Activated T-cell treated with anti-CD3 and anti-CD28 coated beads for 4 hours (primary cell): ENCODE measurements at places on chromosomes 3 and 15.

DNA sequence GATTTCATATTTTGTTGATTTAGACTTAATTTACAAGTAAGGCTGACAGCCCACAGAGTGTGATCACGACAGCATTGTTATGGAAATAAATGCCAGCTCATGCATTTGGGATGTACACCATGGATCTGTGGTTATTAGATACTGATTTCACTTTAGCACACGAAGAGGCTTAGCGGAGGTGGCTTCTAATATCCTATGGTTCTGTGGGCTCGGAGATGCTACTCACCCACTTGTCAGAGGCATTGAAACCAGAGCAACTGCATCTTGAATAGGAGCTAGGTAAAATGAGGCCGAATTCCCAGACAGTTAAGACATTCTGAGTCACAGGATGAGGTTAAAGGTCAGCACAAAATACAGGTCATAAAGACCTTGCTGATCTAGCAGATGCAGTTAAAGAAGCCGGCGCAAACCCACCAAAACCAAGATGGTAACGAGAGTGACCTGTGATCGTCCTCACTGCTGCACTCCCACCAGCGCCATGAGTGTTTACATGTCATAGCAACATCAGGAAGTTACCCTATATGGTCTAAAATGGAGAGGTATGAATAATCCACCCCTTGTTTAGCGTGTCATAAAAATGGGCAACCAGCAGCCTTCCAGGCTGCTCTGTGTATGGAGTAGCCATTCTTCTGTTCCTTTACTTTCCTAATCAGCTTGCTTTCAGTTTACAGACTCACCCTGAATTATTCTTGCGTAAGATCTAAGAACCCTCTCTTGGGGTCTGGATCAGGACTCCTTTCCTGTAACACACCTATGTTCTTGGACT lies 117.5 kb downstream of the PGPEP1L start:
- no peak for DNase-seq

GRCh38 chr3:62892045-62892444 lies 16.8 kb upstream of the CADPS start:
- no peak for DNase-seq

- no peak for DNase-seq
Measured at GRCh38 chr3:71628522-71628921, 45.0 kb upstream of the FOXP1 start.

DNA sequence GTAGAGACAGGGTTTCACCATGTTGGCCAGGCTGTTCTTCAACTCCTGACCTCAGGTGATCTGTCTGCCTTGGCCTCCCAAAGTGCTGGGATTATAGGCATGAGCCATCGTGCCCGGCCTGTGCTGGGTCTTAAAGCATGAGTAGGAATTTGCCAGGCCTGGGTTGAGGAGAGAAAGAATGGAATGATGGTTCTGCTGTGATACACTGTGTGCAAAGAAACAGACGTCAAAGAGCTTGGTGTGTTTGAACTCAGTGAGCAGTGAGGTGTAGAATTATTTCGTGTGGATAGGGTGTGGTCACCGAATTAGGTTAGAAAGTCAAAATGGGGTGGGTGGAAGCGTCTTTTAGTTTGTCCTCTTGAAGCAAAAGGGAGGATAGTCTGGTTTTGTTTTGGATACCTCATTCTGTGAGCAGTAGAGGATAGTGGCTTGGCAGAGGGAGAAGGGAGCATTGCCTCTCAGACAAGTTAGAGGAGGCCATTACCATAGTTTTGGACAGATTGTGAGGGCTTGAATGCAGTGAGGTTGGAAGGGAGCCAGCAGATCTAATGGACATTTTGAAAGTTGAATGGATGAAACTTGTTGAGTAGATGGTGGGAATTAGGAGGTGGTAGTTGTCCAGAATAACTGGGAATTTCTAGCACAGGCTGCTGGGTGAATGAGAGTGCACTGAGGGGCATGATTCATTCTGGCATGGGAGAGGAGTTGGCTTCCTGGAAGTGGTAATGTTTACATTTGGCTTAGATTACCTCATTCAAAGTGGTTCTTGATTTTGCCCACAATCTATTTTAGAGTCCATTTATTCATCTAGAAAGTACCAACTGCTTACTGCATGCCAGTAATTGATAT lies 27.2 kb downstream of the AKAP13 start:
- DNase-seq, result peak; percentile 11

DNA sequence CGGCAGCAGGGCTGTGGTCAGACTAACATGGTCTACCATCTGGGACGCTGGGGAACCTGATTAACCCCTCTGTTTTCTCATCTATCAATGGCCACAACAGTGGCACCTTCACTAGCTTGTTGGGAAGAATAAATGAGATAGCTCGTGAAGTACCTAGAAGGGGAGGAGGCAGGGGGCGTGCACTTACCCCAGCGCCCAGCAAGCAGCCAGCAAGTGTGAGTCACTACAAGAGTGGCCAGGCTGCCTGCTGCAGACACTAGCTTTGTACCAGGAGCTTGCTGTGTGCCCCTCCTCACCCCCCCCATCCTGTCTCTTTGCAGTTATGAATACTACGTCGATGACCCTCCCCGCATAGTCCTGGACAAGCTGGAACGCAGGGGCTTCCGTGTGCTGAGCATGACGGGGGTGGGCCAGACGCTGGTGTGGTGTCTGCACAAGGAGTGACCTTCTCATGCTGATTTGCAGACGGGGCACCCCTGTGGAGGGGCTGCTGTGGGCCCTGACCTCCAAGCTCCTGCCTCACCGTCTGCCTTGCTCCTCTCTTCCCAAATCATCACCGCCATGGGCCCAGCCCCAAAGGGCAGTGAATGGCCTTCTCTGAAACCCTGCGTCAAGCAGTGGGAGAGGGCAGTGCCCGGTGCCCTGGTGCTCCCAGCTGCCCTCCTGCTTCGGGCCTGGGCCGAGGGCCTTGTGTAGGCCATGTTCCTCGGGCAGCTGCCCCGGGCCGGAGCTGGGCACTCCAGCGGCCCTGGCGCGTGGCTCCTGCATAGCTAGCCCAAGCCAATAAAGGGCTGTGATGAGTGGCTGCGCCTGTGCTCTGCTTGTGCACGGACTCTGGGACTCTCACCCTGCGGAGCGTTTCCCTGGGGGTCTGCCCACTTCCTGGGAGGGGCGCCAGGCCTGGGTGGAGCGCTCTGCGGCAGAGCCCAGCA lies 2.6 kb upstream of the C15orf62 start:
- no peak for DNase-seq

- no peak for DNase-seq
Measured at GRCh38 chr3:50138266-50139200, 16.6 kb upstream of the SEMA3F start.

DNA sequence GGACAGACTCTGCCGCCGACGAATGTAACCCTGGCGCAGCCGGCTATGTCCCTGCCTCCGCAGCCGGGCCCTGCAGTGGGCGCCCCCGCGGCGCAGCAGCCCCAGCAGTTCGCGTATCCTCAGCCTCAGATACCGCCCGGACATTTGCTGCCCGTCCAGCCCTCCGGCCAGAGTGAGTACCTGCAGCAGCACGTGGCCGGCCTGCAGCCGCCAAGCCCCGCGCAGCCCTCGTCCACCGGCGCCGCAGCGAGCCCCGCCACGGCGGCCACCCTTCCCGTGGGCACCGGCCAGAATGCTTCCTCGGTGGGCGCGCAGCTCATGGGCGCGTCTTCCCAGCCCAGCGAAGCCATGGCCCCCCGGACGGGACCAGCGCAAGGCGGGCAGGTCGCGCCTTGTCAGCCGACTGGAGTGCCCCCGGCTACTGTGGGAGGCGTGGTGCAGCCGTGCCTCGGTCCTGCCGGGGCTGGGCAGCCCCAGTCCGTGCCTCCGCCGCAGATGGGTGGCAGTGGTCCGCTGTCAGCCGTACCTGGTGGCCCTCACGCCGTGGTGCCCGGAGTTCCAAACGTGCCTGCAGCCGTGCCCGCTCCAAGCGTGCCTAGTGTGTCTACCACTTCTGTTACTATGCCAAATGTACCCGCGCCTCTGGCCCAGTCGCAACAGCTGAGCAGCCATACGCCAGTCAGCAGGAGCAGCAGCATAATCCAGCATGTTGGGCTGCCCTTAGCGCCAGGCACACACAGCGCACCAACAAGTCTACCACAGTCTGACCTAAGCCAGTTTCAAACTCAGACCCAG lies 2.4 kb downstream of the TSC22D2 start:
- DNase-seq, result no peak

- no peak for DNase-seq
Measured at GRCh38 chr3:157390713-157391515, 45.7 kb upstream of the PTX3 start.

GRCh38 chr3:143479727-143480126 lies 360.2 kb downstream of the CHST2 start:
- no peak for DNase-seq

- DNase-seq, result no peak
Measured at GRCh38 chr15:70777170-70777926, 14.0 kb upstream of the UACA start.

DNA sequence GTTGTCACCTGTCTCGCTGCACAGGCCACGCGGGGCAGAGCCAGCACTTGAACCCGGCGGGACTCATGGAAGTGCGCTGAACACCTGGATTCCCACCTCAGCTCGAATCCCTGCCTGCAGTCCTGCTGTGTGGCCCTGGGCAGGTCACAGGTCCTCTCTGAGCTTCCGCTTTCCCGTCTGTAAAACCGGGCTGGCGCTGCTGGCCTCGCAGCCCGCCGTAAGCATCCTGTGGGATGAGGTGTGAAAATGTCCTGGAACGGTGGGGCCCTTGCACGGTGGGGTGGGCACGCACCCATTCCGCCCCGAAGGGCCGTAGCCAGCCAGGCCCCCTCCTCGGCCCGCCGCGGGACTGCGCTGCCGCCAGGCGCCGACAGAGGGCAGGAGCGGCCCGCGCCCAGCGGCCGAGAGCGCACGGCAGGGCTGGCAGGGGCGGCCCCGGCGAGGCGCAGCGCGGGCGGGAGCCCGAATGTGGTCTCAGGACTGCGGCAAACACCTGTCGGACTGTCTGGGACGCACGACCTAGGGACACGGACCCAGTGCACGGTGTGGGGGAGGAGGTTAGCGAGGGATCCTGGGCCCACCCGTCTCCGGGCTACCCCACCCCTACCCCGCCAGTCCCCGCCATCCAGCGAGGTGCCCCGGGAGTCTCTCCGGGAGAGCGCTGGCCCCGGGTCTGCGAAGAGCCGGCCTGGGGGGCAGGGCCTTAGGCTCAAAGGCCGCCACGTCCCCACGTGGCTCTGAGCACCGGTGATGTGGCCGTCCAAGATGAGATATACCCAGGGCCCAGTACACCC lies 40.4 kb downstream of the DNAJB8 start:
- DNase-seq, result peak; percentile 36

- DNase-seq, result no peak
Measured at GRCh38 chr3:194640829-194641228, 7.6 kb upstream of the TMEM44 start.

- no peak for DNase-seq
Measured at GRCh38 chr3:168878655-168879054, 782.9 kb upstream of the GOLIM4 start.

DNA sequence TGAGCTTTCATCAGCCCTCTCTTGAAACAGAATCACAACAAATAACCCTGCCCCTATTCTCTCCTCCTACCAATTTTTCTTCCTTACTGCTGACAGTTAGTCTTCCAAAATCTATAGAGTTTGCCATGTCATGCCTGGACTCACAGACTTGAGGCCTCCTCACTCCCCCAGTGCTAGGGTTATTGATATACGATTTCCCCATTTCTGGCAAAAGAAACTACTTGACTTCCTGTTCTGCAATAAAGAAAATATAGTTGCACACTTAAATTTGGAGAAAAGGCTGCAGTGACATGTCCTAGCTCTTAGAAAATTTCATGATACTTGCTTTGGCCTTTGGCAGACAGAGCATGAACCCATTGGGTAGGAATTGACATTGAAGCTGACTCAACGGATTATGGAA lies 75.9 kb downstream of the CYP19A1 start:
- no peak for DNase-seq

DNA sequence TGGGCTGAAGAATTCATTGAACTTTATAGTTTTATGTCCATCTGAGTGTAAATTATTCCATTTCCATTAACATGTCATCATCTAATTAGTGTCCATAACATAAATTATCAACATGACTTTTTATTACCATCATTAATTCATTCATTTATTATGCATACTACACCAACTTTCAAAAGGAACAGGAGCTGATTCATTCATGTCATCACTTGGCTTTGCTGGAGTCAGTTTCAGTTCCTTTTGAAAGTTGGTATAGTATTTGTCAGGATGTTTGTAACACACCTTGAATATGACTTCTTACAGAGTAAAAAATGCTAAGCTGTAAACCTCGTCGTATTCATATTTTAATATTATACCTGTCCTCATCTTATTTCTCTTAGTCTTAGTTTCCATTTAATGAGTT lies 298.0 kb upstream of the RBMS3 start:
- no peak for DNase-seq

DNA sequence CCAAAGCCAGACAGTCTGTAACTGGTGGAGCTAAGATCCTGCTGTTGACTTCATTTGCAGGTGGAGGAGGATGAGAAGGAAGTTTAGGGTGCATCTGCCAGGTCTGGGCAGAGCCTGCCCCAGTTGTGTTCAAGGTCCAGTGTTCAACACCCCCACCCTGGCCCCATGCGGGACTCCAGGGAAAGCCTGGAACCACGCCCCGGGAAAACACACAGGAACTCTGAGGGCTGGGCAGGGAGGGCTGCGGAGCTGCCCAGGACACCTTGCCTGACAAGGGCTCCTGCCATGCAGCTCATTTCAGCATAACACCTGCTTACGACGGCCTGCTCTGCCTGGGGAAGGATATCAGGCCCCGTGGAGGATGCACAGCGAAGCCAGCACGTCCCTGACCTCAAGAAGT lies 286.3 kb downstream of the XXYLT1 start:
- no peak for DNase-seq

DNA sequence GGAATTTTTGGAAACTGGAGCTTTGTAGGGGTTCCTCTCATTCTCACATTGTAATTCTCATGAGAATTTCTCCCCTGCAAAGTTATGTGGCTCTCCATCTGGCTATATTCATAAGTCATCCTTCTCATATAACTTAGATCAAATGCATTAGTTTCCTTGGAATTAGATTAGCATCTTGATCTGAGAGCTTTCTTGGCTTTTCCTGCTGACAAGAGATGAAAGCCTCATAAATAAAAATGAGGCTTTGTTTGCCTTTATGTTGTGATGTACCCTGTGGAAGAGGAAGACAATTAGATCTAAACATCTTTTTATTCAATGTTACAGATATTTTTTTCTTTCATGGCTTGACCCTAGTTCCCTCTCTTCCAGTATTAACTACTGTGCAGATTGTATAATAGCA lies 165.4 kb upstream of the ZPLD1 start:
- no peak for DNase-seq

DNA sequence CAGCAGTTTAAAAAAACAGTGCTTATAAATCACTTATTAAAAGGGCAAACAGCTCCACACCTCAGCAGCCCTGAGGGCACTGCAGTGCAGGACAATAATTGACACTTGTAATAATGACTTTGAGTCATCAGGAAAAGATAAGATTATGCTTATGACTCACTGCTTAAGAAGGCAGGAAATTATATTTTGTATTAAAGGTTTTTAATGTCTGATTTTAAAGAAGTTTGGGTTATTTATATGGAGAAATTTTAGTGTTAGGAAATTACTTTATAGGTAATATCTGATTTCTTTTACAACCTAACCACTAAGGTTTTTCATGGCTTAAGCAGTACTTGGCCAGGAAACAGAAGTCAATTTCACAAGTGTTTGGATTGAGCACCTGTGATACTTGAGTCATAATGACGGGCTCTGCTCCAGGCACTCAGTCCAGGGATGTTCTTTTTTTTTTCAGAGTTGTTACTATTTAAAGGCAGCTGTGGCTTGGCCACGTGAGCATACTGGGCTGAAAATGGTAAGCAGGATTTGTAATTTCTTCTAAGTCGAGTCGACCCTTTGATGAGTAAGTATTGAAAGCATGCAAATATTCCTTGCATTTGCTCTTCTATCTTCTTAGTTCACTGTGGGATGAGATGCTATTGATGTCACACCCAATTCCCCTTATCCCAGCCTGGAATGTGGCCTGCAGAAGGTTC lies 21.6 kb upstream of the SLC6A20 start:
- DNase-seq, result no peak
